ENCODE measurements at places on chromosomes 12 and 14. TPM values are rescaled to one million over a fixed set of nuclear protein-coding genes. Genes with fewer than 3 reads are reported as not detected.

DNA sequence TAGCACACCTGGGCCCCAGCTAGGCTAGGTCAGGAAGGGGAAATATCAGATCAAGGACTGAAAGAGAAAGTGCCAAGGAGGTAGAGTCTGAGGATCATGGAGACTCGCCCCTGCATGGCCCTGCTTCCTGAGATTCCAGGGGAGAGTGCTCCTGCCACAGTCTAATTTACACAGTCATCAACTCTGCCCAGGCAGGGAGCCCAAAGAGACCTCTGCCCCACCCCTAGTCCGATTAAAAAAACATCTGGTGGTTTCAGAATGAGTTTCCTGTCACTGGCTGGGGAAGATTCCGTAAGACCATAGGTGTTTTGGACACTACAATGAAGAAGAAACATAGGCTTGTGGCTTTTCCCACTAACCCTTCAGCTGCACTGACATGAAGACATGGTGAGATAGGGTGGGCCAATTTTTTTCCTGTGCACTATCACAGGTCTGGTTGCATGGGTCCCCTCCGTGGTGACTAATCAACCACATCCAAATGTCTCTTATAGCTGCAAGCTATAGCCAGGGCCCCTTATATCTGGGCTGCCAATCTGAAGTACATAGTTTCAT, 31.5 kb upstream of the GZMB start:
- no peak for DNase-seq

DNA sequence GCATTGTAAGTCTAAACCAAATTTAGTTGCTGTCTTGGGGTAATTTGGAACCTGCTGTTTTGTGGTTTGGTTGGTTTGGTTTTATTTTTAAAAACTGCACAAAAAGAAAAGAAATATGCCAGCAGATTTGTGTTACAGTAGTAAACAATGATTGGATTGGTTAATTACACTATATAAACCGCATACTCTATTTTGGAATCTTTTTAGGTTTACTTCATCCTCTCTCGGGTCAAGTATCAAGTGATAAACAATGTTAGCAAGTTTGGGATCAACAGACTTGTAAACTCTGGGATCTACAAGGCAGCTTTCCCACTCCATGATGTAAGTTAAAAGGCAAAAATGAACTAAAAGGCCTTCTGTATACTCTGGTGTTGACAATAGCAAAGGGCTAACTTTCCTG, 132.4 kb downstream of the ANO6 start:
- DNase-seq, result no peak

DNA sequence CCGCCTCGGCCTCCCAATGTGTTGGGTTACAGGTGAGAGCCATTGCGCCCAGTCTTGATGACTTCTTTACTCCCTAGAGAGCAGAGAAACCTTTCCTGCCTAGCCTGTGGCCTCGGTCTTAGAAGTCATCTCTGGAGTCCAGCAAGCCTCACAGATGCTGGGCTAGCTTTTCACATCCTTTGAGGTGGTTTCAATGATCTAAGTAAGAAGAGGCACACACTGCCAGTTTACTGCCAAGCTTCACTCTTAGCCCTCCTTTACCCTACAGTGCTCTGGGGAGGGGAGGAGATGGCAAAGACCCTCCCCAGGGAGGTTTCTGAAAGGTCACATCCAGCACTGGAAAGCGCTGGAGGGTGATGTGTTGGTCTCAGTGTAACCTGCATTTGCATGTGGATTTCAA, 304.8 kb downstream of the PCNX1 start:
- no peak for DNase-seq

DNA sequence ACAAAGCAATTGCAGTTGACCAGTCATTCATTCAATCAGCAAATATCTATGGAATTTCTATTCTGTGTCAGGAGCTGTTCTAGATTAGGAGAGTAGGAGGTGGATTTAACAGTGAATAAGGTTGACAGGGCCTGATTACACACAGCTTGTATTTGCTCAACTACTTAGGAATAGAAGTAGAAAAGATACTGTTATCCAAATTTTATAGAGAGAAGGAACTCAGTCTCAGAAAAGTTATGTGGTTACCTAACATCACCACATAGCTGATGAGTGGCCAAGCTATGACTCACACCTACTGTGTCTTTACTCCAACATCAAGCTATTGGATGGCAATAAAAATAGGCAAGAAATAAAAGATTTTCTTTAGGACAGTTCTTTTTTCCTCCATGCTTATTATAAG, 374.8 kb downstream of the RMST start:
- no peak for DNase-seq

- DNase-seq, result no peak
These were observed 11.0 kb downstream of the RESF1 start for GRCh38 chr12:31970199-31970598.

GRCh38 chr14:75609606-75610475, 31.4 kb downstream of the FLVCR2 start:
- peak; percentile 69 for DNase-seq

GRCh38 chr12:62748941-62749468, 185.9 kb downstream of the PPM1H start:
- no peak for DNase-seq

DNA sequence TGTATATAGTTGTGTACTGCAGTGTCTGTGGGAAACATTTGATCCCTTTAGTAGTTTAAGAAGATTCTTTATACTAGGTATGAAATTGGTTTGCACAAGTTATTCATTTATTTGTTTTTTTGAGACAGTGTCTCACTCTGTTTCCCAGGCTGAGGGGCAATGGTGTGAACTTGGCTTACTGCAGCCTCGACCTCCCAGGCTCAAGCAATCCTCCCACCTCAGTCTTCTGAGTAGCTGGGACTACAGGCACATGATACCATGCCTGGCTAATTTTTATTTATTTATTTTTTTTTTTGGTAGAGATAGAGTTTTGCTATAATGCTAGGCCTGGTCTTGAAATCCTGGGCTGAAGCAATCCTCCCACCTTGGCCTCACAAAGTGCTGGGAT, 209.4 kb downstream of the RASSF9 start:
- DNase-seq, result no peak

DNA sequence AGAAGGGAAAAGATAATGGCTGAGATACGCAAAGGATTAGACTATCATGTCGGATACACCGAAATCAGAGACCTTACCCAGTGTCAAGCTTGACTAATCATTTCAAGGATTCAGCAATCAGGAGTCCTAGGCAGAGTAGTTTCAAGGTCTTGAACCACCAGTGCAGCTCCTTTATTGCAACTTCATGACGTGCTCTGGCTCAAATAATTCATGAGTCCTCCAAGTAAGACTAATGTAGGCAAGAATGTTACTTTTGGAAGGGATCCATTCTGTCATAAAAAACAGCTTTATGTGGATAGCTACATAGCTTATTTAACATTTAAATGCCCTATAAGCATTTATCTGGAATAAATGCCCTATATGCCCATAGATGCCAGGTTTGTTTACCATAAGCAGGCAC, 123.2 kb downstream of the LMO3 start:
- no peak for DNase-seq

DNA sequence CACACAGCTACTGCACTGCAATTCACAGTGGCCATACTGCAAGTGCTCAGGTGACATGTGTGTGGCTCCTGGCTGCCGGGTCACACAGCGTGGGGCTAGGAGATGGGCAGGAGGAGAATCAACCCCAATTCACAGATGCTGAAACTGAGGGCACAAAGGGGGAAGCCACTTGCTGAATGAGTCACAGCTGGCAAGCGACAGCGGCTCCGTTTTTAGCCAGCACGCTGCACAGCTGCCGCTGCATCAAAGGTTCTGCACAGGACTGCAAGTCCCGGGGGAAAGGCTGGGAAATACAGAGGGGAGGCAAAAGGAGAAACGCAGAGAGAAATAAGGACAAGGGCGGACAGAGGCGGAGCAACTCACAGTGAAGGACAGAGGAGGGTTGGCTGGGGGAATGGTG, 57.9 kb downstream of the KDM2B start:
- DNase-seq, result no peak

- DNase-seq, result no peak
These were observed 2.0 kb downstream of the WNT5B start for GRCh38 chr12:1630827-1631591.

The CELA1 gene
- total RNA-seq, result not detected

The FAIM2 gene
- total RNA-seq, result 4.6 TPM

The CCNT1 gene
- 16.2 TPM for total RNA-seq

The TBX3 gene
- total RNA-seq, result 16.1 TPM

The EIF2S1 gene
- 75.4 TPM for total RNA-seq

The KRT72 gene
- not detected for total RNA-seq

The HOXC10 gene
- total RNA-seq, result not detected

All from right atrium auricular region (tissue), 2 donors.